Sciatic nerve (tissue), 2 donors: ENCODE measurements at places on chromosomes 12 and 14.

- DNase-seq: no peak
Measured at GRCh38 chr12:96201272-96202227, 7.4 kb downstream of the ELK3 start.

DNA sequence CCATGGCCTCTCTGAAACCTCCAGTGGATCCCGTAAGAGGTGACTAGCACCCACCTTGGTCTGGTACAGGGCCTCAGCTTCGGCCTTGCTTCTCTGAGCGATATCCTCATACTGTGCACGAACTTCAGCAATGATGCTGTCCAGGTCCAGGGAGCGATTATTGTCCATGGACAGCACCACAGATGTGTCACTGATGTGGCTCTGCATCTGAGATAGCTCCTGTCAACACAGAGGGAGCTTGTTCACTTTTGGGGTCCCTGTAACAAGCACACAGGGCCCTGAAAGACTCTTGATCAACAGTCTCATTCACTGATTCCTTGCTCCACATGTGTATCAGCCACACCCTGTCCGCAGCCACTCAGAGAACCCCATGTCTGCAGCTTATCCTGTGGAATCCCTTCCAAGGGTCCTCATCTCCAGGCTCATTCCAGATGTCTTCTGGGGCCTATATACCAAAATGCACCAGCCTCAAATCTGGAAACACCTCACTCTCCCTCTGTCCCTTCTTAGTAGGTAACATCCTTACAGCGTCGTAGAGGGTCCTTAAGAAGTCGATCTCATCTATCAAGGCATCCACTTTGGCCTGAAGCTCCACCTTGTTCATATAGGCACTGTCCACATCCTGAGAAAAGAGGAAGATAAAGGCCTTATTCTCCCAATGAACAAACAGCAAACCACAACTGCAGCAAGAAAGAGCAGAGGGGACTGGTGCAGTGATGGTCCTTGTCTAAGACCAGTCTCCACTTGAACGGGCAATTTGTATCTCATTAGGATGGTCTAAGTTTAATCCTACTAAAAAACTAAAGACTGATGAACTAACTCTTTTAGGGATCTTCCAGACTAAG lies 3.5 kb downstream of the KRT3 start:
- no peak for DNase-seq

DNA sequence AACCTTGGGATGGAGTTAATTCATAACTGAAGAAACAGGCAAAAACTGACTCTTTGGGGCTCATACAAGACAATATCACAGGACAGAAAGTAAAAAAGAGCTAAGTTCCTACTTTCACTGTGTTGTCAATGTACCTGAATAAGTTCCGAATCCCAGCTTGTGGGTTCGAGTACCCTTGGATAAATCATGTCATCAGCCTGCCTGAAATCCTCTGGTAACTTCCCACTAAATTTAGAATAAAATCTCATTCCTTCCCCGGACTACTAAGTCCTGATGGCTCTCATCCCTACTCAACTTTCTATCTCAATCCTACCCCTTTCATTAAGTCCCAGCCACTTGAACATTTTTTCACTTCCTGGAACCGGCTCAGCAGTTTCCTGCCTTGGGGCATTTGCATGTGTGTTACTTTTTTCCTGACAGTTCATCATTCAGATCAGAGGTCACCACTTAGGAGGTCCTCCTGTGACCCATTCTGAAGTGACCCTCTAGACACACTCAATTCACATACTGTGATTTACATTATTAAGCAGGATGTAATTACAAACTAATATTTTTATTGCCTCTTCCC lies 12.7 kb downstream of the ERP29 start:
- DNase-seq: no peak

DNA sequence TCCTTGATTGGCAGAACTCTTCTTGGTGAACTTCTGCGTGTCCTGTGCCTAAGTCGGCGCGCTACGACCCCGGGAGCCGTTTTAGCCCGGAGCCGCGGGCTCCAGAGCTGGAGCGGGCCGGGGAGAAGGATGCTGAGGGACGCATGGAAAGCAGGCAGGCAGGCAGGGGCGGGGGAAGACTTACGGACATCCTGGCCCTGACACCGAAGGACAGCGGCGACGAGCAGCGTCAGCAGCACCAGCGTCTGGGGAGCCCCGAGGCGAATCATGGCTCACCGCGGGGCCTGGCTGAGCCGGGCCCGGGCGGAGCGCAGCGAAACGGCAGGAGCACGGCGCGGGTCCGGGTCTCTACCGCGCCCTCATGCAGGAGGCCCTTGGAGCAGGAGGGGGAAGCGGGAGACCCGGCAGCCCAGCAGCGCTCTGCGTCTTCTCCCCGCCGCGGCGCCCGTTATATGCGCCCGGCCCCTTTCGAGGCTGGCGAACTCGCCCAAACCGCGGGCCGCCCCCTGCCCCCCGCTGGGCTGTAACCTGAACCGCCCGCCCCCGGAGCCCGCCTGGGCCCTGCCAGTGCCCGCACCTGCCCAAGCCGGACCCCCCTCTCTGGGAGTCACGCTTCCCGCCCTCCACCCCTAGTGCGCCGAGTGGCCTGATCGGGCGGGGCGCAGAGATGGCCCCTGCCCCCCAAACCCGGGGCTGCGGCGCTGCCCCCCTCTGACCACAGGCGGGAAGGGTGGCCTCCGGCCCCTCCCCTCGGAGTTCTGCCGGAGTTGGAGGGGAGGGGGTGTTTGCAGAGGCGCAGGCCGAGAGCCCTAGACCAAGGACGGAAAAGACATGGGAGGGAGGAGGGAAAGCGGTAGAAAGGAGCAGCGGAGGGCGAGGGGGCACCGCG lies at the start of gene COL2A1:
COL2A1 (minus strand) TSS at position 424 of the 889 bp plus-strand sequence; CDS start at position 269, 155 bp downstream.
- no peak for DNase-seq

GRCh38 chr12:122133192-122133950 lies 40.6 kb downstream of the IL31 start:
- no peak for DNase-seq

- DNase-seq: no peak
Measured at GRCh38 chr12:121085069-121085468, 46.0 kb upstream of the OASL start.
